SK-N-SH (cell line): ENCODE measurements at places on chromosomes 5 and 9. TPM values are rescaled to one million over a fixed set of nuclear protein-coding genes. Genes with fewer than 3 reads are reported as not detected.

HTR4 gene
- not detected in 2 replicates for polyA plus RNA-seq

F2R gene
- 212 and 301 TPM in 2 replicates for polyA plus RNA-seq

SH3GL2 gene
- polyA plus RNA-seq: 0.03 and 0.05 TPM in 2 replicates

SAXO1 gene
- polyA plus RNA-seq: 0.03 TPM in 1 of 2 replicates, not detected in the other

ARHGAP26 gene
- 6.1 and 8.4 TPM in 2 replicates for polyA plus RNA-seq

BBLN gene
- 79.4 and 109 TPM in 2 replicates for polyA plus RNA-seq

PPP3R2 gene
- not detected in 2 replicates for polyA plus RNA-seq

DMRT2 gene
- not detected in 2 replicates for polyA plus RNA-seq

CTSL gene
- polyA plus RNA-seq: 98.3 and 114 TPM in 2 replicates
